HEK293T (cell line): ENCODE measurements at places on chromosomes 7 and 10.

- no peak for DNase-seq
Observed at GRCh38 chr10:64732372-64732957, 1211.3 kb downstream of the REEP3 start.

DNA sequence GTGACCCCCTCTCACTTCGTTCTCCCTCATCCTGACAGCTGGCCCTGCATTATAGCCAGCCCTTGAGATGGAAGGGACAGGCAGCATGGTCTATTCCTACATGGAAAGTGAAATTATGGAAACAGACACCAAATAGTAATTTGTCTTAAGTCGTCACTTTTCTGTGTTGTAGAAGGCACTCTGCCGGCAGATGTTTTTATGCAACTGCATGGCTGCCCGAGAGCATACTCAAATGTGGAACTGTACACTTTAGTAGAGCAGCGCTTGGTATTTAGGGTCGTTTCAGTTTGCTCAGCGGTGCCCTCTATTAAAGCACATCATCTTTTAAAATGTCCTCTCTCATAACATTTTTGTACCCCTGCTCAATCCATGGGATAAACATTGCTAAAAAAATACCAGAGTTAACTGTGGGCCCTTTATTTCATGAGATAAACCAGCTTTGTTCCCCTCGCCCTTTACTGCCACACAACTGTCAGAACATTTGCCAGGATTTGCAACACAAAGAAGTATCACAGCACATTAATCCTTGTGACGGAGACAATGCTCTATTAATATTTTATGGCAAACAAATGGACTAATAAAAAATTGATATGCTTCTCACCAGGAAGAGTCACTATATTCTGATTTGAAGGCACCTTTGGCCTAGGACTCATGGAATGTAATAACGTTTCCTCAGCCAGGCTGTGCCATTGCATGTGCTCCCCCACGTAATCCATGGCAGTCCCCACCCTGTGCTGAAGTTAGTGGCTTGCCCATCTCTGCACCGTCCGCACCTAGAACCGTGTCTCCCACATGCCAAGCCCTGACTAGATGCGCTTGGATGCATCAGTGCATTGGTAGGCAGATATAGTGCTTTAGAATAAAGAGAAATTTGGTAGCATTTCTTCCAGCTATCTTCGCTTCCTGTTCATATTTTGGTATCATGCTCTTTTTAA lies 221.3 kb downstream of the PAXIP1 start:
- no peak for DNase-seq

DNA sequence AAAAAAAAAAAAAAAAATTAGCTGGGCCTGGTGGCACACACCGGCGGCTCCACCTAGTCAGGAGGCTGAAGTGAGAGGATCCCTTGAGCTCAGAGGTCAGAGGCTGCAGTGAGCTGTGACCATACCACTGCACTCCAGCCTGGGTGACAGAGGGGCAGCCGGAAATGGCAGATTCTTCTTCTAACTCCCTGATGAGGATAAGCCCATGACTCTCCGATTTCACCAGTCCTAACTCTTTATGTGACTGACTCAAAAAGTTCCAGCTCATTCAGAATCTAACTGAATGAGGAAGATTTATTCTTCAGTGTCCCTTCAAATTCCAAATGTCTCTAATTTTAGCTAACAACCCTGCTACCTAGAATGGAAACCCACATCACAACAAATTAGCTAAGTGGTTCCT lies 4.2 kb downstream of the C10orf67 start:
- no peak for DNase-seq

GRCh38 chr10:101935431-101935830 lies 91.8 kb upstream of the KCNIP2 start:
- DNase-seq: no peak

GRCh38 chr10:3102720-3103427 lies 35.5 kb downstream of the PFKP start:
- DNase-seq: no peak

GRCh38 chr7:70208236-70209063 lies 610.2 kb downstream of the AUTS2 start:
- DNase-seq: no peak

DNA sequence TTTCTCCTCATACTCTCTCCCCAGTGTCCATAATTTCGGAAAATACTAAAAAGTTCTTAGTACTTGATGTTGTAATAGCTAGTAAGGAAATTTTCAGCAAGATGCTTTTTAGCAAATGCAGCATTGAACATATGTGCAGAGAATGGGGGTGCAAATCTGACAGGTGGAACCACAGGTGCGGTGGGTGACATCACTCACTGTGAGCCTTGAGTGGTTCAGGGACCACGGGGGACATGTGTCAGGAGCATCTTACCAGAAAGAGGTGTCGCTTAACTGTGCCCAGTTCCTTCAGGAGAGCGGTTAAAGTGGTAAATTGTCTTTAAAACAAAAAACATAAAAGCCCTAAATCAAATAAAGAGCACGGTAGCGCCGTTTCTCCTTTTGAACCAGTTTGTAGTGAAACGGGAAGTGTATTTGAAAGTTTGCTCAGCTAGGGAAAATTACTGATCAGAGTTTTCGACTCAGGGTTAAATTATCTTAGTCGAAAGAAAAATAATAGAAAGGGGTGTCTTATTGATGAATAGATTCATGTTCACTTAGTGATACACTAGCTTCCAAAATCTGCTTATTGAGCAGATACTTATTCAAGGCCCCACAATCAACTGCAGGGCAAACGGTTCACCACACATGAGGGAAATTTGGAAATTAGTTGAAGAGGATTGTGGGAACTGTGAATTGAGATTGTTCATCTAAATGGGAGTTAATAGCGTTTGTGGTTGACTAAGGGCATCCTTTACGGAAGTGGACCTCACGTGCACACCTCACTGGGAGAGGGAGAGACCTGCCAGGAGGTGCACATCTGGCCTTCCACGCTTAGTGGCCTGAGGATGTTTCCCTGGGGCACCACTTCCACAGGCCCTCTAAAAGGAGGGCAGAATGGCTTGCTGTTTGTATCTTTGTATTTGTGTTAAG lies 12.7 kb downstream of the CUL1 start:
- no peak for DNase-seq

- no peak for DNase-seq
Observed at GRCh38 chr10:18572959-18573561, 78.3 kb downstream of the NSUN6 start.
